ENCODE measurements at places on chromosomes 16 and 17.
A peak's percentile ranks its signal among the peaks of the same experiment; 100 is the strongest.

GRCh38 chr17:3659541-3660111 lies 8.8 kb downstream of the TAX1BP3 start:
- DNase-seq, result no peak

GRCh38 chr17:78314683-78315354 lies 45.1 kb downstream of the SOCS3 start:
- DNase-seq, result peak; percentile 74

- DNase-seq, result no peak
These were observed 60.4 kb downstream of the PGS1 start for GRCh38 chr17:78438694-78439325.

DNA sequence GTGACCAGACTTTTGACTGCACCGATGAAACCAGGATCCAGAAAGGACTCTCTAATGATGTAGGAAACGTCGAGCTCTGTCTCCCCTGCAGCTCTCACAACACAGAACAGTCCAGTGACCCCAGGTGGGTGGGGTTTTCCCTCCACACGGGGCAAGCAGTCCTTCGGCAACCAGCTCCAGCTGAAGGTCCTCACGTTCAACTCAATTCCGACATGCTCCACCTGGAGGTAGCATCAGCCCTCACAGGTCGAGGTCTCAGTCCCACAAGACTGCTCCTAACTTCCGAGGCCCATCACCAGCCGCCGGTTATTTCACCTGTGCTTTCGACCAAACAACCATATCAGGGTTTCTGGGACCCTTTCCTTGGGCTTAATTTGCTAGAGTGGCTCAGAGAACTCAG lies 28.2 kb downstream of the ITGAE start:
- DNase-seq, result no peak

DNA sequence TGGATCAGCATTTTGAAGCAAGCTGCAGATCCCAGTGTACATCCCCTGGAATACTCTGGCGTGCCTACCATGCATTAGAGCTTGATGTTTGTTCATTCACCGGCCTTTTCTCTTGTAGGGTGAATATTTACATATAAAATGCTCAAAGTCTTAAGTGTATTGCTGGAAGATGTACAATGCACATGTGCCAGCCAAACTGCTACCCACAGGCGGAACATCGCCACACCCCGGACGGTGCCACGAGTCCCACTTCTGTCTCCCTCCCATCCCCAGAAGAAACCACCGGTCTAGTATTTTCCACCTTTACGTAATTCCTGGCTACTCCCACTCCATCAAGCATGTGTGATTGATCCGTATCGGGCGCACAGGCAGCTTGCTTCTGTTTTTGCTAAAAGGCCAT lies 4.1 kb downstream of the SLC38A8 start:
- DNase-seq, result no peak

GRCh38 chr16:890217-890616 lies 80.6 kb downstream of the LMF1 start:
- DNase-seq, result no peak

GRCh38 chr17:45868276-45868675 lies 23.6 kb downstream of the SPPL2C start:
- DNase-seq, result no peak
